ENCODE measurements at places on chromosomes 7 and 10. TPM values are rescaled to one million over a fixed set of nuclear protein-coding genes. Genes with fewer than 3 reads are reported as not detected.

The C10orf95 gene
- total RNA-seq, result 5.7 TPM

The AHR gene
- total RNA-seq, result 132 TPM

The MGAM2 gene
- 1.4 TPM for total RNA-seq

The PPP1R9A gene
- 28.9 TPM for total RNA-seq

The CFAP69 gene
- 8.4 TPM for total RNA-seq

The NPC1L1 gene
- total RNA-seq, result 0.21 TPM

The GHRHR gene
- not detected for total RNA-seq

The JAZF1 gene
- total RNA-seq, result 19.4 TPM

The PTN gene
- 6.3 TPM for total RNA-seq

The AHCYL2 gene
- 91.0 TPM for total RNA-seq

The RADIL gene
- 9.7 TPM for total RNA-seq

The CASP7 gene
- 36.3 TPM for total RNA-seq

The HERPUD2 gene
- total RNA-seq, result 40.0 TPM

The GPR22 gene
- total RNA-seq, result not detected

The IL15RA gene
- 28.5 TPM for total RNA-seq

The CRHR2 gene
- not detected for total RNA-seq

The ICA1 gene
- 19.5 TPM for total RNA-seq

The ITGB8 gene
- total RNA-seq, result 8.0 TPM

The PHYHIPL gene
- not detected for total RNA-seq

The SOSTDC1 gene
- total RNA-seq, result 8.7 TPM

The MLXIPL gene
- total RNA-seq, result 10.7 TPM

The PIK3AP1 gene
- total RNA-seq, result 71.6 TPM

The PPP1R3A gene
- 0.24 TPM for total RNA-seq

The PDZD7 gene
- total RNA-seq, result 1.6 TPM

The C10orf67 gene
- 1.2 TPM for total RNA-seq
